ENCODE measurements at places on chromosomes 3 and 15.

DNA sequence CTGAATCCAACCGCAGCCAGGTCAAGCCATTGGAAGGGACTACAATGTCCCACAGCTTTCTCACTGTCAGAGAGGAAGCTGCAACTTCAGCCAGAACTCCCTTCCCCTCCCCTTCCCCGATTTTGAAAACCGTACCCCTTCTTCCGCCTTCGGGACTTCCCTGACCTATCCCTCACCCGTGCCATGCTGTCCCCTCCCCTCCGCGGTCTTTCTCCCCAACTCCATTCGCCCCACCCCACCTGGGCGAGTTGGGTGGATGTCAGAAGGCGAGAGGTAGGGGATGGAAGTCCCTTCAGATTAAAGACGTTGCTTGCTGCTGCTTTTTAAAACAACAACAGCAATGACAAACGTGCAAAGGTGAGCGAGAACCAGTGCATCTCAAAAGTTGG lies 723 bp downstream of the CPNE4 start:
- no peak for DNase-seq

GRCh38 chr3:142904639-142905436 lies 16.0 kb upstream of the PCOLCE2 start:
- DNase-seq: no peak

- no peak for DNase-seq
Measured at GRCh38 chr3:193677734-193678133, 84.7 kb downstream of the OPA1 start.

DNA sequence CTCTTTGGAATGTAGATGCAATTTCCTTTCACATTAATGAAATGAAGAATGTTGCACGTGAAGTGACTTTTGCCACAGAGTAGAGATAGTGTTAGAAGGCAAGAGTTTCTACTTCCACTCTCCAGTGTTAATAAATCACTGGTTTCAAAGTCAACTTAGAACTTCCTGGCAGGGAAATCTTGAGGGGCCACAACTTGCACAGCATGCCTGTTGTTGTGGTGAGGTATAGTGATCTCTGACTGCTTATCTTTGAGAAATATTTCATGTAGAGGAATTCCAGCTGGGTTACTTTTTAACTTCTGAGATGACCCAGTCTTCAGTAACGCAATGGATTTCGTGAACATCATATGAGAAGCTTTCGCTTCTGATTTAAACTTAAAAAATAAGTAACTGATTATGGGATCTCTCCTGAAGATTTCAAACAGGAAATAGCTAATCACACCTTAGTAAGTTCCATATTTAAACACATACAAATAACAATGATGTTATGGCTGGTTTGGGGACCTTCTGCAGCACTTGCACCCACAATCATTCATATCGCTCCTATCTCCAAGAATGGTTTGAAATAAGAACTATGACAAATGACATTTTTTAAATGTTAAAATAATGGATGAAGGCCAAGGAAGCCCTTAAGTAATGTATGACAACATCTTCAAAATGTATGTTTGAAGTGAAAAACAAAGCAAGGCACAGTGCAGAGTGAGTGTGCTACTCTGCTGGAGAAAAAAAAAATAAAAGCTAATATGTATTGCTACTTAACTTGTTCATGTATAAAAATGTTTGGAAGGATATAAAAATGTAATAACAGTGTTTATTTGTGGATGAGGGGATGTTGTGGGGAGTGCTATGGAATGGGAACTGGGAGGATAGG lies 726.5 kb upstream of the NECTIN3 start:
- no peak for DNase-seq

DNA sequence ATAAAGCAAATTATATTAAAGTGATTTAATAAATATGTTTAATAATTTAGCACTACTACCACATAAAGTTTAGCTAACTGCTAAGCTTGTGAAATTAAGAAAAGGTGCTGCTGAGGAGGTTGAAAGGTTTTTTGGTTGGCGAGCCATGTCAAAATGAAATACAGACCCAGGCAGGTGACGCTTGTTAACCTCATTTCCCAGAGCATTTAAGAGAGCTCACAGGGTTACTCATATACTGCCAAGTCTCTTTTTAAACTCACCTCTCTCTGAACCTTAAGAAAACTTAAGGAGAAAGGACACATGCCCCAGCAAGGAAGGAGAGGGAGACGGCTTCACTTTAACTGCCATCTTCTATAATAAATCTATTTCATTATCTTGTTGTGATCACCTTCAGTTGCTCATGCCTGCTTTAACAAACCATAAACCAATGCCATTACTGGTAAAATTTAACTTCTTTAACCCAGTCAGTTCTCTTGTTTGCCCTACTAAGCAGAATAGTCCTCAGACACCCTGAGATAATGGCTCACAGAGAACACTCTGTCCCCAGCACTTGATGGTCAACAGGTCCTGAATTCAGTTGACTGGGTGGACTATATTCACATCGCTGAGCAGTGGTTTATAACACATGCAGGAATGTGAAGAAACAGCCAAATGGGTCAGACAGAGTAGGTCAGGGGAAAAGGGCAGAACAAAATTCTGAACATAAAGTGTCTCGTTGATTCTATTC lies 540.1 kb downstream of the UNC13C start:
- no peak for DNase-seq

GRCh38 chr3:105422645-105423044 lies 55.9 kb downstream of the ALCAM start:
- DNase-seq: no peak

- no peak for DNase-seq
Measured at GRCh38 chr3:48926425-48927392, 8.1 kb downstream of the ARIH2 start.

DNA sequence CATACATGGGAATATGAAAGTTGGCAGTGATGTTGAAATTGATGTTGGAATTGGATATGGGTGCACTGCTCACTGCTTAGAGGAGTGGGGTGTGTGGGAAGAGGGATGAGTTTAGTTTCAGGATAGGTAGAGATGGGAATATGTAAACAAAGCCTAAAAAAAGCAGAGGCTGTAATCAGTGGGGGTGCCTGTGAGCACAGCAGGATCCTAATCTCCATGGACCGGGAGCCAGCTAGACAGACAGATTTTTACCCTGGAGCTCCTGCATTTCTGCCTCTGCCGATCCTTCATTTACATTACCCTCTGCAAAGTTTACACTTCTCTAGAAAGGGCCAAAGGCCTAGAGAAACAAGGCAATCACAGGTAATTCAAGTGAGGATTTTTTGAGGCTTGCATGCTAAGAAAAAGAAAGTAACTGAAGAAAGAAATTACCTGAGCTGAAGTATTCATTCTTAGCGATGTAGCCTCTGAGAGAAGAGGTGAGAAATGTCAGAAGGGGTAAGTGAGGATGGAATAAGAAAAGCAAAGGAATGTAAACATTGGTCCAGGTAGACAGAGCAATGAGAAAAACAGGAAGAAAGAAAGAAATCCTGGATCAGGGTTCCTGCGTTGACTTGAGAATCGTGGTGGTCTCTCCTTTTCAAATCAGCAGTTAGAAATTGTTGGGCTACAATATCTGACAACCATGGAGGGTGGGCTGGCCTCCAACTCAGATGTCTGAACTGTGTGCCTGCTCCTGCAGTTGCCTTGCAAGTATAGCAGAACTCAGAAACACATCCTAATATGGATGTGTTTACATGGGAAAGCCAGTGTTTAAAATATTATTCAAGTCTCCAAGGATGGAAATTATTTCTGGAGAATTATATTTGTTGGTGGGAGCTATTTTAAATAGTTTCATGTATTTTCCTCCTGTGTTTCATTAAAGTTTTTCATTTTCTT lies 79.8 kb downstream of the CRTC3 start:
- DNase-seq: no peak

DNA sequence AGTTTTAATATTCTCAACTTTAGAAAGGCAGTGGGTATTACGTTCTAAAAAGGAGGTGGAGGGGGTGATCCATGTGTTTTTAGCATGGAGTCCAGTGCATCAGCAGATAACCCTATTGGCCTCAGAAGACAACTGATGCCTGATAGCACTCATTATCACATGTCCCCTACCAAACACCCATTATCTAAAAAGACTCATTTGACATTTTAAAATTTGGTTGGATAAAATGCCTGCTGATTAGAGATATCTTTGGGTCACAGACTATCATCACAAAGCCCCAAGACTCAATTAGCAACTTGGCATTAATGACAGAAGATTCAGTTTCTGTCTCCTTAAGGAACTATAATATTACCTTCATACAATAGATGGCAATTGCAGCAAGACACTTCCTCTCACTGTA lies 589.3 kb downstream of the RBMS3 start:
- DNase-seq: no peak

DNA sequence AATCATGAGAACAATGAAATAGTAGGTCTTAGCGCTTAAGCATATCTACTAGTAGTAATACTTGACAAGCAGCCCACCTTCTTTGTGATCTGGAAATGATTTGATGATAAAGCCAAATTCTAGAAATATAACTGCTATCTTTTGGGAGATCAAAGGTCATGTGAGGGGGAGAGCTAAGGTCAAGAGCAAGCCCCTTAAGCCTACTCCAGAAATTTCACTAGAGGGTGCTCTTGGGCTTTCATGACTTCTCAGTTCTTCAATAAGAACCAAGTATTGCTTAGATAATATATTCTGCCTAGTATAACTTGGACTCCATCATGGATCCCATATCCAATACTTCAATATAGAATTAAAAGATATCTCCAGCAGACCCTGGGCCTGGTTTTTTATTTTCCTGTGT lies 319.6 kb downstream of the ZBTB20 start:
- DNase-seq: no peak

DNA sequence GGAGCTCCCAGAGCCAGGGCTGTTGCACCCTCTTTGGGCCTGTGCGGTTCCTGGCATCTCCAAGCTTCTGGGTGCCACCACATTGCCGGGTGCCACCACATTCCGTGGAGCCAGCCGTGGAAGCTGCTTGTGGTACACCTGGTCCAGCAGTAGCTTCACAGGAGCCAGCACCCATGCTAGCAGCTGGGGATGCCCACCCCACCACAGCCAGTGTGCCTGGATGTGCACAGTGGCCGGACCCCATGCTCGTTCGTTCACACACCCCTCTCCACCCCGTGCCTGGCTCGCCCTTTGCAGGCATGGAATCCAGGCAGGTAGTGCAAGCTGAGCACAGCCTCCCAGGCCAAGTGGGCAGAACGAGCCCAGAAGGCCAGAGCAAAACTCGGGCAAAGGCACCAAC lies 1029.8 kb upstream of the GBE1 start:
- DNase-seq: no peak

- no peak for DNase-seq
Measured at GRCh38 chr15:94477913-94478553, 246.7 kb downstream of the MCTP2 start.

DNA sequence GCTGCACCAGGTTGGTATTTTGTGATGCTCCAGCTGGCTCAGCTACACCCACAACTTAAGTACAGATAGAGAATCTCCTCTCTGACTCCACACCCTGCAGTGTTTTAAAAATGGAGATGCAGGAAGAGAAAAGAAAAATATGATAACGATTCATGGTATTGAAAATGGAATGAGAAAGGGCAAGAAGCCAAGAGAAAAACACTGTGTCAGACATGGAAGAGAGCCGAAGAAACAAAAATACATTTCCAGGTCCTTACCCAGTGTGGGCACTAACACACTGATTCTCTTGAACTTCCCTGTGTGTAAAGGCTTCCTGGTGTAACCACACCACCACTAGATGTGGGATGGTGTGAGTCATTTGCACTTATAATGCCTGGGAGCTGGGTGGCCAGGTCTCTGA lies 93.1 kb downstream of the GMPS start:
- DNase-seq: no peak

- DNase-seq: no peak
Measured at GRCh38 chr3:4827767-4828166, 151.5 kb upstream of the BHLHE40 start.

DNA sequence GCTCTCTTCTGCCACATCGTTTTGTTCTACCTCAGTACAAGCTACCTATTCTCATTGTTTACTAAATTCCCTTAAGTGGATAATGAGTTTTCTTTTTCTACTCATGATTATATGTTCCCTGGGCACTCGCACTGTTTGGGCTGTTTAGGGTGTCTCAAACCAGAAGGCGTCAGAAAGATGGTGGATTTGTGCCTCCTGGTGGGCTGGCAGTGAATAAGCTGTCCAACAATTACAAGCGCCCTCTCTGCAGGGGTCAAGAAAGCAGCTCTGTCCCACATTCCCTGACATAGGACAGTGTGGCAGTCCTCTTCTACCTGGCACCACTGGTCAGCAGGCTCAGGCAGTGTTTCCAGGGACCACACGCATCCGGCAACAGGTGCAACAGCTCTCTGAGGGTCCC lies 173.4 kb upstream of the PPP2R3A start:
- no peak for DNase-seq

DNA sequence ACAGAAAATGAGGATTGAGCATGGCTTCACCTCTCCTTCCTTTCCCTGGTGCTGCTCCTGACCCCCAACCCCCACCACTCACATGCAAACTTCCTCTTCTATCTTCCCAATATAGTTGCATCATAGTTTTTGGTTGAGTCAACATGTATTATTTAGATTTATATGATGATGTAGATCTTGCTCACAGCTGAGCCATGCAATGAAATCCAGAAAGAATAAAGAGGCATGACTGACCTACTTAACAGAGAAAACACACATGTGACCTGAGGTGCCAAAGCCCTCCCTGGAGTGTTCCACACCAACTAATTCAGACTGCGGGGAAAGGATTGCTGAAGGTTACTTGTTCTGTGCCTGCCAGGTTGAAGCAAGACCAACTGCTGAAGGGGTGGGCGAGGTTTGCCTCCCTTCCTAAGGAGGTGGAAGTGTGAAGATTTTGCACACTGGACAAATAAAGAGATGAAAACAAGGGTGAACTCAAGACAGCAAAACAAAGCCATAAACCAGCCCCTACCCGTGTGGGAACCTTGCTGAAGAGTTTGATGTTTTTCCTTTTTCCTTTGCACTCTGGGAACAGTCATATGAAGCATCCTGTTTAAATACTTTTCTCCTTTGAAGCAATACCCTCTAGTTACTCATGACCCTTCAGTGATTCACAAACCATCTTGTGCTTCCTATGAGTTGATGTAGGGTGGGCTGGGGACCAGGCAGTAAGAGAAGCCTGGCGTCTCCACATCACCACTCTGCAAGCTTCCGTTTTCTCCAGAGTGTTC lies 155.2 kb upstream of the UBE2E1 start:
- DNase-seq: no peak

DNA sequence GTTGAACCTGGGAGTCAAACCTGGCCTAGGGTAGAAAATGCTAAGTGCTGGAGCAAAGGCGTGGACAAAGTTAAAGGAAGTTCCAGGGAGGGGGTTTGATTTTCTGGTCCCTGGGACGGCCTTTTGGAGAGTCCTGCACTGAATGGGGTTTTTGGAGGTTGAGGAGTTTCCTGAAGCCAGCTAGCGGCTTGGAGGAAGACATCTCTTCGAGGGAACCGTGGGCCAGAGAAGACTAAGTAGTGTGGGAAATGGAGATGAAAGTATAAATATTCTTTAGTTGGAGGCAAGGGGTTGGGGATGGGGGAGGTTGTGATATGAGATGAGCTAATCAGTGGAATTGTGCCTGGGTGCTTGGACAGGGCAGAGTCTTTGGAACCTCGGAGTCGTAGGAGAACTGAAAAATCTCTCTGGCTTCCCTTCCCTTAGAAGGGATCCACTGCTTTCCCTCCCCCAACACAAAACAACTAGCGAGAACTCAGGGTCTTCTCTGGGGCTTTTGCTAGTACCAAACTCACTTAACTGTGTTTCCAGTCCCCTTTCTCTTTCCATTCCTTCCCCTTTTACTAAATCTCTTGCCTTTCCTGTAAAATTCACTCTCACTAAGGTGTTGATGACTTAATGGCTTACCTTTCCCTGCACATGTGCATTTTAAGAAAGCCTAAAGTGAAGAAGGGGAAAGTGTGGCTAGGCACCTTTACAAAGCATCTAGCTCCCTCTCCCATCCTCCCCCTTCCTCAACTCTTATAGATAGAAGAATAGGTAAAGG lies 1.0 kb downstream of the LPP start:
- no peak for DNase-seq
